ENCODE measurements at places on chromosomes 5 and 9.

GRCh38 chr9:110763568-110763967 lies 95.0 kb downstream of the MUSK start:
- DNase-seq: no peak

DNA sequence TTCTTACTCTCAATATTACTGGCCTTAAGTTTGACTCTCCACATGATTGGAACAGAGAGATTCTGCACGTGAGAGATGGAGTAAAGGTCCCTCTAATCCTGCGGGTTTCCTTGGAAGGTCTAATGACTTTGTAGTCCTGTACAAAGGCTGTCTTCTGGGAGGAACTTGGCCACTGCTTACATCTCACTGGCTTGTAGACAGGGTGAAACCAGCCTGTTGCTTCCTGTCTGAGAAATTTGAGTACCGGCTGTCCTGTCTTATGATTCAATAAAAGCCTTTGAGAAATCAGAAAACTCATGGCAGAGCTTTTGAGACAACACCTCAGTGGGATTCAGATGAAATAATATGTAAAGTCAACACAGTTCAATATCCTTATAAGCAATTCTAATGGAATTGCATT lies 43.0 kb downstream of the IL31RA start:
- DNase-seq: no peak

DNA sequence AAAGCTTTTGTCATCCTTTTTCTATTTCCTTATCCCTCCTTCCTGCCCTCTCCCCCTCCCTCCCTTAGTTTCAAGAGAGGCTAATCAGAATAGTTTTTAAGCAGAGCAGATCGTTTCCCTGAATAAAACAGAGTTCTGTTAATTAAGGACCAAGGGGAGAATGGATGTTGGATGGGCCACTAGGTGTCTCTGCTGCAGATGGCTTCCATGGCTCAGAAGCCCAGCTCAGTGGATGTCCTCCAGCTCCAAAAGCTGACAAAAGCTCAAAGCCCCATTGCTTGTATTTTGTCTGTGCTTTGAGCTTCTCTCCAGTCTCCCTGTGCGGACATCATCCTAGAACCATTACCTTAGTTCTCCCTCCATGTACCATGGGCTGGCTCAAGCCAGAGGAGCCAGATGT lies 21.0 kb upstream of the NPR3 start:
- no peak for DNase-seq

DNA sequence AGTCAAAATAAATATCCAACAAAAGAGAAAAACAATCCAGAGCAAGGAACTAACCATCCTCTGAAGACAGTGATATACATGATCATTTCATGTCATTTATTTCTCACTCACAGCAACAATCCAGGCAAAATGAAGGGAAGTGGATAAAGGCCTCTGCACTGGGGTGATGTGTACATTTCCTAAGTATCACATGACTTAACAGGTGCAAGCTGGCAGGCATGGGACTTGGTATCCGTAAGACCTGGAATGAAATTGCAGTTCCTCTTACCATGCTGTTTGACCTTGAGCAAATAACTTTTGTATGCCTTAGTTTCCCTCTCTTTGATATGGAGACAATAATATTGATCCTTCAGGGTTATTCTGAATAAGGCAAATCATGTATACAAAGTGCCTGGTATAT lies 77.6 kb downstream of the PRLR start:
- DNase-seq: no peak

- no peak for DNase-seq
Observed at GRCh38 chr5:34827588-34828506, 11.1 kb upstream of the TTC23L start.

GRCh38 chr9:107242073-107243030 lies 40.7 kb upstream of the RAD23B start:
- DNase-seq: no peak

GRCh38 chr5:133828722-133829121 lies 139.7 kb downstream of the C5orf15 start:
- DNase-seq: no peak
